ENCODE measurements at places on chromosomes 7 and 10. TPM values are rescaled to one million over a fixed set of nuclear protein-coding genes. Genes with fewer than 3 reads are reported as not detected.

DNA sequence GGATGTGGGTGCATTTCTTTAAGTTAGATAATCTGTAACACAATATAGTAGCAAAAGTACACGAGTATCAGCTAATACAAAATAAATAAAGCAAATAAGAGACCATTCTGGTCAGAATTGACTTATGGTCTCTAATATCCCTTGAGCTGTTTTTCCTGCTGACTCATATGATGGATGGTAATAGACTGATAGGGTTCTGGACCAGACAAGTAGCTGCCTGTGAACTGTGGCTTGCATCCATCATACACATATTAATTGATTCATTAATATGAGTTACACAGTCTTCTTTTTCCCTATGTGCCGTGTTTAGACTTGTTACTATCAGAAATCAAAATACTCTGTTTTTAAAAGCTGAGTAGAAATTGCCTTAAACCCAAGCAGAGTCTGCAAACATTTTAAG lies 762.8 kb downstream of the GATA3 start:
- DNase-seq, result no peak

RBP3 gene
- not detected for total RNA-seq

GRCh38 chr7:133948588-133948987 lies 178.6 kb upstream of the LRGUK start:
- no peak for DNase-seq

SEPHS1 gene
- total RNA-seq, result 32.7 TPM

NPSR1 gene
- total RNA-seq, result not detected

NKX2-3 gene
- total RNA-seq, result not detected

DNA sequence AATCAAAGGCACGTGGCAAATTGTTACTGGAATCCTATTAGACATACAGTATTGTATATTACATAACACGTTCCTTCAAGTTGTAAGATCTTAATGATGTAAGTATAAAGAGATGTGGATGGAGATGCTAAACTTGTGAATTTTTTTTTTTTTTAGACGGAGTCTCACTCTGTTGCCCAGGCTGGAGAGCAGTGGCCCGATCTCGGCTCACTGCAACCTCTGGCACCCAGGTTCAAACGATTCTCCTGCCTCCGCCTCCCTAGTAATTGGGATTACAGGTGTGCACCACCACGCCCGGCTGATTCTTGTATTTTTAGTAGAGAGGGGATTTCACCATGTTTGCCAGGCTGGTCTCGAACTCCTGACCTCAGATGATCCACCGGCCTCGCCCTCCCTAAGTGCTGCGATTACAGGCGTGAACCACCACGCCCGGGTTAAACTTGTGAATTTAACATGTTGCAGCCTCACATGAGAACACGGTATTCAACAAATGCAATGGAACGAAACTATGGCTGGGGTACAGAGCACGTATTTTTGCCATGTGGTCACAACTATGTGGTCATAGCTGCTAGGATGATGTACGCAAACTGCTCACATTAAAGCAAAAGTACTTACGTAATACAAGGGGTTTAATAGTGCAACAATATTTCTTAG lies 818 bp upstream of the SUPV3L1 start:
- no peak for DNase-seq

DNA sequence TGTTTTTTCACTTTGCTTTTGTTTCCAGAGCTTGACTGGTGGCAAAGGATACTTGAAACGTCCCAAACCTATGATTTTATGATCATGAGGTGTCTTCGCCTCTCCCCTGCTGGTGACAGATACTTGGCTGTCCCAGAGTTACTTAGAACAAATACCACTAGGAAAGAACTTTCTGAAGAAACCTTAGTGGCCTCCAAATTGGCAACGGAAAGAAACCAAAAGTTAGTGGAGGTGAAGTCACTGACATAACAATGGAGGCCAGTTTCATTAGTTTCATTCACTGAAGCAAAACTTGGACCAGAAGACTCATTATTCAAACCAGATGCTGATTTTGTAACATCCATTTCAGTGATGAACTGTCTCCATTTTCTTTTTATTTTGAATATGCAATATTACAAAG lies 68.6 kb downstream of the JAZF1 start:
- DNase-seq, result no peak

- no peak for DNase-seq
Measured at GRCh38 chr7:151082141-151083070, 887 bp downstream of the TMUB1 start.

KCNIP2 gene
- 2.0 TPM for total RNA-seq

CDH23 gene
- 10.2 TPM for total RNA-seq

PPP1R3C gene
- not detected for total RNA-seq

DNA sequence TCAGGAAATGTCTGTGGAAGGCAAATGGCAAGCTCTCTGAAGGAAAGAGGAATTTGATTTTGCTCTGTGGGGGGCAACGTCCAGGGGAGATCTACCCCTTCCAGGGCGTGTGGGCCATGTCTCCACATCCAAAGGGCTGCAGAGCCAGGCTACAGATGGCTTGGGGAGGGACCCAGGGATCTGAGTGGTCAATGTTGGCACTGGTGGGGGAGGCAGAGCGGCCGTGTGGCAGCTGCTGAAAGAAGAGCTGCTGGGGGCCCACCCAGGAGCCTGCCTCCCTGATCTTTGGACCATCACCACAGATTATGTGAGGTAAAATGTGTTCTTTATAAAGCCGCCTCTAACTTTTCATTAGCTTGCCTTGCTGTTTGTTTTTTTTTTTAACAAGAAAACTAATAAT lies 144.1 kb downstream of the HERPUD2 start:
- DNase-seq, result no peak

GRCh38 chr10:69320521-69320920 lies 42.2 kb downstream of the HK1 start:
- no peak for DNase-seq

CFAP58 gene
- not detected for total RNA-seq

GRCh38 chr10:60962946-60963345 lies 19.0 kb upstream of the RHOBTB1 start:
- no peak for DNase-seq

DNA sequence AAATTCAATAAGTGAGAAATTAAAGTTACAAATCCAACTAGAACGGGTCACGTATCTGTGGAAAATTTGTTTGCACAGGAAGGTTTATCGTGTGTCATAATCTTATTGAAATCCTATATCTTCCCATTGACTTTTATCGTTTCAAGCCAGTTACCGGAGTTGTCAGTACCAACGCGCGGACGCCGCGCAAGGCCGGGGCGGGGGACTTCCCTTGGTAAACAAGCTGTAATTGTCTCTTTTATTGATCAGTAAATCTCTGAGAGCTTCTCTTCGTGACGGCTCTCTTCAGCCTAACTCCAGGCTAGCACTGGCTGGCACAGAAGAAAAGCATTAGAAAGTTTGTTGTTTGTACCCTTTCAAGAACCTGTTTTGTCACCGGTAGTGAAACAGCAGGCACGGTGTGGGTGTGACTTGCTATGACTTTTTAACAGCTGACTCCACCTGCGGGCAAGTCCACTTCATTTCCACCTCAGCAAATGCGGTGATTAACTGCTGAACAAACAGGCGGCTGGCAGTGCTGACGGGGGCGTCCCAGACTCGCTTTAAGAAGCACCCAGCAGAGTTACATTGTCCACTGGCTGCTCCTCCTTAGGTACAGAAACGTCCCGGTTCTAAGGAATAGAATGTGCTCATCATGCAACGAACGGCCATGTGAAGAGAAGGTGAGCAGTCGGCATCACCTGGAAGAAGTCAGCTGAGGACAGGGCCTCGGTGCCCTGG lies 215.8 kb downstream of the MAD1L1 start:
- no peak for DNase-seq

- DNase-seq, result no peak
Measured at GRCh38 chr10:119420950-119421875, 121.3 kb downstream of the RGS10 start.

DNA sequence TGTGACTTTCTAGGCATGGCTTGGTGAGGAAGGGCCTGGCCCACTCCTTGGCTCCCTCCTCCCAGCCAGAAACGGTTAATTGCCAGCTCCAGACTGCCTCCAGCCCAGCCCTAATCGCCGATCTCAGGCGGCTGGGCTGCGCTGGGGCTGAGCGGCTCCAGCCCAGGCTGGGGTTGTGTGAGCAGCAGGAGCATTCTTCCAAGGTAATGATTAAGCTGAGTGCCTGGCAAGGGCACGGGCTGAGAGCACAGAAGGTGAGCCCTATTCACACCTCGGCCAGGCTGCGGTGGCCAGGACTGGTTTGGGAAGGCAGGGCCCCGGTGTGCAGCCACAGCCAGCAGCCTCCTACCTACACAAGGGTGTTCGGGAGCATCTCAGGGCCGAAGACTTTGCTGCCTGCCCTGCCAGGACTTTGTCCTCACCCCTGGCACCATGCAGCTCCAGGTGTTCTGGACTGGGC lies at the start of gene TMEM72:
TSS of gene TMEM72 (plus strand) at position 257 of the 460 bp plus-strand sequence. CDS start at position 433, 176 bp downstream.
- DNase-seq, result no peak

- no peak for DNase-seq
Measured at GRCh38 chr7:97771576-97771975, 39.7 kb downstream of the TAC1 start.

DNA sequence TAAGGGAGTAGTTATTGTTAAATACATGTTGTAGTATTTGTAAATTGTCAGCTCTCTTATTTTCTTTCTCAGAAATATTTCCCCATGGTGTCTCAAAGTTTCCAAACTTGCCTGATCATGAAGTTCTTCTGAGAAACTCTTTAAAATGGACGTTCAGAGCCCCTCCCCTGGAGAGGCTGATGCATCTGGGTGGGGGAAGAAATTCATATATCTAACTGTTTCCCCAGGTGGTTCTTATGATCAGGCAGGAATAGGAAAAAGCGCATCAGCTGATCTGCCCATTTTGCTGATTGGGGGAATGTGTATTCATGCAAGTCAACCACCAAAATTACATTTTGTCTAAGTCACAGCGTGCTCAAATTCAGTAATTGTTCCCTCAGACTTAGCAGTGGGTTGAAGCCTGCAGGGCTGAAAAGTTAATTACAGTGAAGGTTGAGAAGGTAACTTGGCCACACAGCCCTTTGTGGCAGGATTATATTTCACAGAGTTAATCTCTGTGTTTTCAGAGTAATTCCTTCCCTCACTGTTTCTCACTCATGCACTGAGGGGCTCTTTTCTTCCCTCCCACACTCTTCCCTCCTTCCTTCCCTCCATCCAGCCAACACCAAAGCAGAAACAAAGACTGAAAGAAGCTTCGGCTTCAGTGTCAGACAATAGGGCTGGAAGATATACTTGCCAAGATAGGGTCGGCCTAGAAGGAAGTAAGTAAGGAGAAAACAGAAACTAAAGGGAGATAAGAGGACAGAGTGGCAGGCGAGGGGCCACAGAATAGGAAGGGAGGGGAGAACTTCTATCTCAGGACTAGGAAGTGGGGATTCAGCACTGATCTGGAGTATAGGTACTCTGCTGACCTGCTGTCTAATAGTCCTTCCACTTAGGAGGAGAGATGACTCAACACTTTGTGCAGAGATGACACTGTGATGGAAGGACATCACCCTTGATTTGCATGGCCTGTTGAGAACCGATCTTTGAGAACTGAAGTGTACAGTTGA lies 50.5 kb upstream of the STARD3NL start:
- no peak for DNase-seq

DNA sequence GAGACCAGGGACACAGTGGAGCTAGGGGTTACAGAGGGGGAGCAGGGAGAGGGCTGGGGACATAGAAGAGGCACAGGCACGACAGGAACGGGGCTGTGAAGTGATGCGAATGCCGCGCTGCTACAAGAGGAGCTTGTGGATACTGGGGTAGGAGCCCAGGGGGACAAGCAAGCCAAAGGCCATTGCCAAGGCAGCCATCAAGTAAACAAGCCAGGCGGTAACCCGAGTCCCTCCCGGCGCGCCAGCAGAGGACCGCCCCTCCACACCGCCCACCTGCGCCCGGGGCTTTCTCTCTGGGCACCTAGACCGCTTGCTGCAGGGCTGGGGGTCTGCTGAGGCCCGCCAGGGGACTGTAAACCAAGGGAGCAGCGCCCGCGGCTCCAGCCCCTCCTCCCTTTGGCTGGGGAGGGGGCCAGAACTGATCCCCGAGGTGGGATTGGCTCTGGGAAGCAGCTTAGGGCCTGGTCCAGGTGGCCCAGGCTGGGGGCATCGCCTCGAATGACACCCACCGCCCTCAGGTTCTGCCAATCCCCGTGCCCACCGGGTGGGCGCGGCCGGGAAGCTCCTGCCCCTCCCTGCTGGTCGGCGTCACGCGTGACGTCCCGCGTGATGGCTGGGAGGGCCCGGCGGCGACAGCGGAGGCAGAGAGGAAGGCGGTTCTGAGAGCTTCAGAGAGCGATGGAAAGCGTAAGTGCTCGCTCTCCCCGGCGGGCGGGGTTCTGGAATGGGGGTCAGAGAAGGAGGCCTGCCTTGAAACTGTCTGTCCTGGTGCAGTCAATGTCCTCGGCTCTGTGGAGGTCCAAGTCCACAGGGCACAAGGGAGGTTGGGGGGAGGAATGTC lies 982 bp downstream of the SFXN3 start:
- peak; percentile 67 for DNase-seq

ACHE gene
- total RNA-seq, result 0.19 TPM

DNA sequence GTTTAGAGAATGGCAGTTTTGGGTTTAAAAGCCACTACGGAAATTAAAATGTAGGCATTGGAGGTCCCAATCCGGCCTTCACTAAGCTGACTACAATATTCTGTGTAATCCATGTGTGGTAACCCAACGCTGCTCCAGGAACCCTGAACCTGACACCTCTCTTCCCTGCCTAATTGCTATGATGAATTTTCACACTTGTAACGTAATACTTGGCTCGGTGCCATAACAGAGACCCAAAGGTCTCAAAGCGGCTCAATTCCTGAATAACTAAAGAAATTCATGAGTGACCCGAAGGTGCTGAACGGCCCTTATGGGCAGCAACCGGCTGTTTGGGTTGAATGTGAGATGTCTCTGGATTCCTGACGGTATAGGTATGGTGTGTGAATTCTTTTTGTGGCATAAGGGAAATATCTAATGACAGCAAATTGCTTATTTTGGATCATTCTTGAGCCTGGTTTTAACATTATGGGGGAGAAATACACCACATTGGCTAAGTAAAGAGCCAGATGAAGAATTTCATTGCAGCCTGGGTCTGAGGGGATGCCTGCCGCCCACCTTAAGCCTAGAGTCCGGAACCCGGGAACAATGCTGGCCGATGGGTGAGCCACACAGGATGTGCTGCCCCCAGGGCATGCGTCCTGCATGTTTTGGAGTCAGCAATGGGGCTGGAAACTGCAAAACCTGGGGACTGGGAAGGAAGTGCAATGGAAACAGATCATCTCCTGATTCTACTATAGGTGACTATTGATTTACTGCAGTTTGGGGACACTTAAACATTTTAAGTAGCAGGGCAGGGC lies 69.7 kb upstream of the FZD8 start:
- DNase-seq, result no peak

DNA sequence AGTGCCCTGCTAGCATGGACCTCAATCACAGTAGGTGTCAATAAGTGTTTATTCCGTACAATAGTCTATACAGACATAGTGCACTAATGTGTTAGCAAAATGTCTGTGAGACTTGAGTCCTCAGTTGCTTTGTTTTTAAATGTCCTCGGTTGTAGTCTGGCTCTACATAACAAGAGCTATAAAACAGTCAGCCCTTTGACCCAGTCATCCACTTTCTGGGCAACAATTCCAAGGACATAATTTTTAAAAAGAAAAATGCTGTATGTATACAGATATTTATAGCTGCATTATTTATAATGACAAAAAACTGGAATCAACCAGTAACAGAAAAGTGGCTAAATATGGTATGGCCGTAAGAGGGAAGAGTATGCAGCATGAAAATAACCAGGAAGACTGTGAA lies 2.8 kb upstream of the PDLIM1 start:
- DNase-seq, result no peak

- no peak for DNase-seq
Measured at GRCh38 chr10:110629680-110630191, 14.4 kb upstream of the RBM20 start.

- DNase-seq, result no peak
Measured at GRCh38 chr7:36522453-36523007, 132.9 kb downstream of the ANLN start.

TNS3 gene
- 1.6 TPM for total RNA-seq

ADCY1 gene
- total RNA-seq, result not detected

GRCh38 chr10:43202224-43202656 lies 64.0 kb downstream of the CSGALNACT2 start:
- DNase-seq, result no peak

Data from naive thymus-derived CD8-positive, alpha-beta T cell (primary cell).